Natural killer cell (primary cell): ENCODE measurements at places on chromosomes 1 and 21. TPM values are rescaled to one million over a fixed set of nuclear protein-coding genes. Genes with fewer than 3 reads are reported as not detected.

The CYP4A22 gene
- not detected for total RNA-seq

The KIF2C gene
- 0.93 TPM for total RNA-seq

The TENT5C gene
- 109 TPM for total RNA-seq

The MNDA gene
- 7.0 TPM for total RNA-seq

The GJB3 gene
- total RNA-seq: not detected

The RGS21 gene
- total RNA-seq: not detected

The C4BPA gene
- total RNA-seq: not detected

The NEGR1 gene
- total RNA-seq: 1.3 TPM

The NBPF9 gene
- 25.3 TPM for total RNA-seq

The CD48 gene
- 223 TPM for total RNA-seq

The C1orf226 gene
- 0.13 TPM for total RNA-seq

- no peak for DNase-seq
These were observed 45.8 kb upstream of the HMGB4 start for GRCh38 chr1:33818071-33818470.

GRCh38 chr1:200967693-200968468 lies 55.6 kb downstream of the KIF21B start:
- DNase-seq: no peak

- no peak for DNase-seq
These were observed 64.2 kb downstream of the IRF2BP2 start for GRCh38 chr1:234545517-234546386.

GRCh38 chr1:22197644-22198043 lies 54.7 kb upstream of the WNT4 start:
- DNase-seq: no peak

- no peak for DNase-seq
These were observed 16.0 kb downstream of the ARID1A start for GRCh38 chr1:26711777-26712176.

DNA sequence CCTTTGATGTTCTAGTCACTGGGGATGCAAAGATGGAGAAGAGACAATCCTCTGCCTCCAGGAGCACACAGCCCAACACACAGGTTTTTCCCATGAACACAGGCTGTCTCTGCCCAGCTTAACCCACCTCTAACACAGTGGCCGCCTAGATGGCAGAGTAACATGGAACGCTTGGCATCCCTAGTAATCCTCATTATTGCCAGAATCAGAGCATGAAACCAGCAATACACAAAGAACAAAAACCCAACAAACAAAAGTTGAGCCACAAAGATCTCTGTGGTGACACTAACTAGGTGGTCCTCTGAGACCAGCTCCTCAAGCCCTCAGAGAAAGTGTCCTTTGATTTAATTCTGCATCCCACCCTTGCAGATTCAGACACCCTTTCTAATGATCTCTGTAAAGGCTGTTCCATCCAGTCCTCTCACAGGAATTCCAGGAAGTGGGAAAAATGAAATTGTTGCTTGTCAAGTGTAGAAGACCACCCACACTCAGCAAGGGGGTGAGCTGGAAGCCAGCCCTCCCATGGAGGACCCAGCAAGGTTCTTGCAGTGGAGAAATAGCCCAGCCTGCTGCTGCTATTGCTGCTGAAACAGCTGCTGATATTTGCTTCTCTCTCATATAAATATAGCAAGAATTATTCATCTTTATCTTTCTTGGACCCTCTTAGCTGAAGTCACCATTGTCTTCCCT lies 7.4 kb upstream of the ATP2B4 start:
- no peak for DNase-seq

GRCh38 chr21:20949884-20950283 lies 48.3 kb upstream of the NCAM2 start:
- no peak for DNase-seq

- DNase-seq: peak; percentile 42
These were observed 167.3 kb downstream of the FASLG start for GRCh38 chr1:172826096-172826741.

DNA sequence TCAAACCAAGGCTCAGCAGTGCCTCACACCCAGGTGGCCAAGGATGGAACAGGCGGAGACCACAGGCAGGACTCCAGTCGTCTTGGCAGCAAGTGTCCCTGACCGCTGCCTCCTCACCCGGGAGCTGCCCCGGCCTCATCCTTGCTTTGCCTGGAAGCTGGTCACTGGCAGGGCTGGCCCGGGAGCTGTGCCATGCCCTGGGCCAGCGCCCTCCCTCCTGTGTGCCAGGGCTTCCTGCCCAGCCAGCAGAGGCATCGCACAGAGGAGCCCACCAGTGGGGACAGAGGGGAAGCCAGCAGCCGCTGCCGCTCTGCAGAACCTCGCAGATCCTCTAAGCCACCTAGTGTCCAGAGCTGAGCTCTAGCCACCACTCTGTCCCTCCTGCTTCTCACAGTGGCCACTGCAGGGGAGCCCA lies 7.8 kb downstream of the CASZ1 start:
- no peak for DNase-seq

DNA sequence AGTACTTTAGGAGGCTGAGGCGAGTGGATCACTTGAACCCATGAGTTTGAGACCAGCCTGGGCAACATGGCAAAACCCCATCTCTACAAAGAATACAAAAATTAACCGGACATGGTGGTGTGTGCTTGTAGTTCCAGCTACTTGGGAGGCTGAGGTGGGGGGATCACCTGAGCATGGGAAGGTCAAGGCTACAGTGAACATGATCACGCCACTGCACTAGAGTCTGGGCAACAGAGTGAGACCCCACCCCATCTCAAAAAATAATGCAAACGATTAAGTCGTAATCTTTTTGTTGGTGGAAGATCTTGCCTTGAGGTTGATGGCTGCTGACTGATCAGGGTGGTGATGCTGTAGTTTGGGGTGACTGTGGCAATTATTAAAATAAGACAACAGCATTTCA lies 6.3 kb downstream of the RCAN3 start:
- no peak for DNase-seq

GRCh38 chr1:160876311-160876710 lies 8.7 kb downstream of the ITLN1 start:
- DNase-seq: no peak

- DNase-seq: no peak
These were observed 1.8 kb downstream of the VASH2 start for GRCh38 chr1:212951947-212952640.

DNA sequence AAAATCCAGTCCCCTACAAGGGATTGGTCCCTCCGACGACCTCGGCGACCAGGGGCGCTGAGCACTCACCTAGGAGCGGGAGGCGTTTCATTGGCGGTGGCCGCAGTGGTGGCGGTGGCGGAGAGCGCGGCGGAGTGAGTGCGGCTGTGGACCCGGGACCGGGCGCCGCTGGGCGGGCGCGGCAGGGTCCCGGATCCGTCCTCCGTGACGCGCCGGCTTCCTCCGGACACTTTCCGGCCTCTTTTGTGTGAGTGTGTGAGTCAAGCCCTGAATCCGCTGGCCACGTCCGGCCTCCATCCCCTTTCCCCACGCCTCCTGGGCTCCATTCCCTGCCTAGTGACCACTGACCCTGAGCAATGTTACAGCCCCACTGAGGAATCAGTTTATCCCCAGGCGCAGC lies at the start of gene ADGRL4:
TSS of gene ADGRL4 (minus strand) at position 167 of the 400 bp plus-strand sequence. CDS start at position 91, 76 bp downstream.
- no peak for DNase-seq

GRCh38 chr1:167573035-167573434 lies 19.5 kb upstream of the CREG1 start:
- DNase-seq: no peak

- DNase-seq: no peak
These were observed 2.9 kb downstream of the KRTAP10-7 start for GRCh38 chr21:44603109-44603875.

- no peak for DNase-seq
These were observed 116.5 kb downstream of the SMYD2 start for GRCh38 chr1:214397497-214397896.

- no peak for DNase-seq
These were observed 59.4 kb upstream of the IFI44L start for GRCh38 chr1:78560811-78561210.

DNA sequence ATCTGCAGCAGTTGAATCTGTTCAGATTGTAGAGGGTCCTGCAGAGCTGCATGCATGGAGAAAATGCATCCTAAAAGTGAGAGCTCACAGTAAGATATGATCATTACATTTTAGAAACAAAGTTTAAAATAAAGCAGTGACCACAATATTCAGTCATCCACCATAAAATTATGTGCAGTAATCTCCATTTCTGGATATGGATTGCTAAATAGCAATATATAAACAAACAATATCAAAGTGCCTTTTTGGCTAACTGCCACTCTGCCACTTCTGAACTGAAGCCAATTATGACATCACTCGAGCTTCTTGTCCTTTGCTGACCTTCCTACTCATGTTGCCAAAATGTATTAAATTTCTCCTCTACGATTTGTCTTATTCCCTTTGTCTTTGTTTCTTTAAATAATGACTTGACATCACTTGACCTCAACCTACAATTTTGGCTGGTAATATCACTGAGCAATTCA lies 262.0 kb upstream of the CXADR start:
- no peak for DNase-seq

DNA sequence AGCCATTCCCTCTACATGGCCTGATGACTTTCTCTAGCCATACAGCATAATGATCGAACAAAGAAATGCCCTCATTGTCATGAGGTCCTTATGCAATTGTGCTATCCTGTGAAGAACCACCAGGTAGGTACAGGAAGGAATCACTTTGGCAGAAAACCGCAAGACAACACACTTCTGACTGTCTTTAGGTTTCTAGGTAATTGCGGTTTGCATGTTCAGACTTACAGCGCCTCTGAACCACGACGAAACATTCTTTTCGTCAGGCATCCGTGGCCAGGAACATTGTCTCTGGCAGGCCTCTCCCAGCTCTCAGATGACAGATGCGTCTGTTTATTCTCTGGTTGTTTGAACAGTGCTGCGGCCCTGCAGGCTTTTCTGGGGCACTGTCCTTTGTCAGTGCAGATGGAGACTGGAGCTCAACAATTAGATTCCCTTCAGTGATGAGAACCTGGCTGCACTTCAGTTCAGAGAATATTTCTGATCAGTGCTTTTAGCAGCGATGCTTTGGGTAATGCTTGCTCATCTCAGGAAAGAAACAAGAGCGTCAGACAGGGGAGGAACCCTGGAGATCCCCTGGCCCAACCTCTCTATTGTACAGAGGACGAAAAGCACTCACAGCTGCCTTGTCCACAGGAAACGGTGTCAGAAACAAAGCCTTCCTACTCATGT lies 63.4 kb downstream of the B3GALT5 start:
- no peak for DNase-seq
